ENCODE measurements at places on chromosomes 3 and 15.

- DNase-seq, result no peak
Observed at GRCh38 chr3:172076212-172076611, 36.8 kb downstream of the FNDC3B start.

GRCh38 chr15:37046876-37047614 is 53.3 kb downstream of the MEIS2 start:
- DNase-seq, result no peak

DNA sequence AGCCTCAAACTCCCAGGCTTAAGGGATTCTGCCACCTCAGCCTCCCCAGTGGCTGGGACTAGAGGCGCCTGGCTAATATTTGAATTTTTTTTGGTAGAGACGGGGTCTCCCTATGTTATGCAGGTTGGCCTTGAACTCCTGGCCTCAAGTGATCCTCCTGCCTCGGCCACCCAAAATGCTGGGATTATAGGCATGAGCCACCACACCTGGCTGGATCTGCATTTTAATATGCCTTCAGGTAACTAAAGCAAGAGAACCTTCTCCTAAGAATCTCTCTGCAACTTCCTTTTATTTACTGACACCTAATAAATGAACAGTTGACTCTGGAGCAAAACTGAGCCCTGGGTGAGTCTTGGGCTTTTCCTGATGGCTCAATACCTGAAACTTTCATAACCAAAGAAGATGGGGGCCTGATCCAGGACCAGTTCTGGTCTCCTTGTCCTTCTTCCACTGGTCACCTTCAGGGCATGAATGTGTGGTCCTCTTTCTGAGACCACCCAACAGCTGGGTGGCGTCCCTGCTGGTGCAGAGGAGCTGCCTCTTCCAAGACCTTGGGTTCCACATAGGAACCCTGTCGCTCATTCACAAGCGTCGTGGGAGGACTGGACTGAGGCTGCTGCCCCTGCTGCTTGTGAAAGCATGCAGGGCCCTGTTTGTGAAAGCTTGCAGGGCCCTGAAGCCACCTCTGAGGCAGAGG is 28.2 kb downstream of the CCR9 start:
- no peak for DNase-seq

DNA sequence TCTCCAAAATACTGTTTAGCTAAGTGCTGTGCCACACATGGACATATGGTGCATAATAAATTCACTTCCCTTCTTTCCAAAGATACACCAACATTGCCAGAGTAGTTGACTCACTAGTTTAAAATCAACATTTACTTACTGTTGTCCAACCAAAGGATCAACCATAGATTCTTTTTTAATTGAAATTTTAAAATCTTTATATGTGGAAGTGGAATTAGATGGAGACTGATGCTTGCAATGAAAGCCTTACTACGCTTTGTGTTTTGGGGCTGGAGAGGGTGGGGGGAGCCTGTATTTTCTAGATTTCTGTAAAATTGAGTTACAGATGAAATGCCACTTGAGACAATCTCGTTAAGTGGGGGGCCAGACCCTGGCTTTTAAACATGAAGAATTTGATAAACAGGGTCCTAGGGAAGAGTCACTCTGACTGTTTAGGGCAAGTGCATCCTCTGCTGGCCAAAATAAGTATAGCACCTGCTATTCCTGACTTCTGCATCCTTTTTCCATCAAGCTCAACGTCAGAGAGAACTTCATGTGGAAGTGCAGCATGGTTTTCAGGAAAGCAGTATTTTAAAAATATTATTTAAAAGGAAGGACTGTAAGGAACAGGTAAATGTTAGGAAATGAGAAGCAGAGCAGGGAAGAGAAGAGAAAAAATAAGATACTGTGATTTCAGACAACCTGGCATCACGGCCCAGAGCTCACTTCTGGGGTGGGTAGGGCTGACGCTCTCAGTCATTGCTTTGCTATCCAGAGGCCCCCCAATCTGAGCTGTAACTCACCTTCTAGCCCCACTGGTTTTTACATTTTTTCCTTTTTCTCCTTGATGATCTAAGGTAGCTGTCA is 76.7 kb downstream of the BOC start:
- peak; percentile 56 for DNase-seq

- DNase-seq, result no peak
Observed at GRCh38 chr3:138824114-138824506, 10.6 kb downstream of the PIK3CB start.

- no peak for DNase-seq
Observed at GRCh38 chr3:155555479-155556060, 189.3 kb downstream of the PLCH1 start.

GRCh38 chr3:183698756-183699155 is 1.2 kb downstream of the YEATS2 start:
- no peak for DNase-seq

GRCh38 chr3:131421957-131422498 is 40.5 kb downstream of the NUDT16 start:
- DNase-seq, result no peak

GRCh38 chr3:115052906-115053305 is 94.2 kb downstream of the ZBTB20 start:
- DNase-seq, result no peak

DNA sequence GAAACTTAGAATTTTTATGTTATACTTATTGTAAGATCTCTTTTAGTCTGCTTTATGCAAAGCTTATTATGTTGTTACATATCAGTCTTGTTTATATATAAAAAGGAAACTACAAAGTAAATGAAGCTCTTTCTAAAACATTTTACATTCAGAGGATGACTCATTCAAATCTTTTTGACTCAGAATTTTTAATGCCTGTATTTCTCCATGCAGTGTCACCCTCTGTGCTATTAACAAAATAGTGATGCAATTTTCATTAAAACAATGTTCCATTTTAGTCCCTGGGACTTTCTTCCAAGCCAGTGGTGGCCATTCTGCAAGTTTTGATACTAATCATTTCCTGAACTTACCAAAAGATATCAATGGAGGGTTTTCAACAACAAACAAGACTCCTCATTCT is 216.1 kb downstream of the NAALADL2 start:
- DNase-seq, result no peak

DNA sequence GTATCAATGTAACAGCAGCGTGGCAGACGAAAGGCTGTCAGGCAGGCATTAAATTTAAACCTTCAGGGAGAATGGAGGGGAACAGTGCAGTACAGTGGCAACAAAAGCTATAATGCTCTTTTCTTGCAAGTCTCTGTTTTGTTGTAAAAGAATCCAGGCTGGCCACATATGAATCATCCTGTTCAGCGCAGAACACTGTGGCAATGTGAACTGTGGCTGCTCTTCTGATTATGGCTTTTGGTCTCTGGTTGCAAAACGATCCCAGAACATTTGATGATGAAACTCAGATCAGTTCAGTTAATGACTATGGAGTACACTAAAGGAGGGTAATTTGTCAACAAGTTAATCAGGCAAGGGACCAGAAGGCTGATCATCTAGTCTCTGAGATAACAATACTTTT is 219.7 kb upstream of the SGO1 start:
- no peak for DNase-seq

DNA sequence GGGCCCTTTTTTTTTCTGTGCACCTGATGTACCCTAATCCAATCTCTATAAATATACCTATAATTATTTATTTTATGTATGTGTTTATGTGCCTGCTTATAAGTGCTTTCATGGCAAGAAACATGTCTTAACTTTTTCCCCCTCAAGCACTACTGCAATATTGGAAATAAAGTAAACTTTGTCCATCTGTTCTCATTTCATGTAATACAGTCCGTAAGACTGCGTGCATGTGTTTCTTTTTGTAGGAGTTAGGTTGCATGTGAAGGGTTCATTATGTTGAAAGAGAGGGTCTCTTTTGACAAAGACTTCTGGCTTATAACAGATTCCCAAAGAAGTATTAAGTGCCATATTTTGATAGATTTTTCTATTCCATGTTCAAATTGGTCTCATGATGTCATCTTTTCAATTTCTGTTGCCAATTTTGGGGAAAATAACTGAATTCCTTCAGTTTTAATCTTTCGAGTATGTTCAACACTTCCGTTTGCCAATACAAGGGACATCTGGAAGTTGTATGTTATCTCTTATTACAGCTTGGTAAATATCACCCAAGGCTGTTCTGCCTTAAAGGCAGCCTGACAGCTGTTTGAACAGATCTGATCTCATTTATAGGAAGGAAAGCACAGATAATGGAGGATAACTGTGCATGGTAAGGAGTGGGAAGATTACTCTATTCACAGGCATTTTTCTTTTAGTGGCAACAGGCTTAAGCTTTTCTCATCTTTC is 273.1 kb upstream of the SGO1 start:
- no peak for DNase-seq

DNA sequence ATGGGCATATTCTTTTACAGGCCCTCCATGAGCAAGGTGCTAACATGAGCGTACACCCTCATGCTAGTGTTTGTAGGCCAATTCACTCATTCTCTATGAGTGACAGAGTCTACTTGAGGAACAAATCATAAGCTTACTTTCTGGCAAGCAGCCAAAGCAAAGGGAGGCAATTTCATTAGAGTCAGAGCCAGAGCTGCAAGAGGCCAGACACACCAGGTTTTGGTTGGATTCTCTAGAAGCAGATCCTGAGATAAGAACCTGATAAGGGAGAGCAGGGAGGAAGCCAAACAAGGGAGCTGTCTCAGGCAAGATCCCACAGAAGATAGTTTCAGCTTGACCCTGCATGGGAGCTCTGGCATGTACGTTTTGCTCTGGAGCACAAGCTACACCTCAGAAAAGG is 214.1 kb upstream of the CTNNB1 start:
- DNase-seq, result no peak

DNA sequence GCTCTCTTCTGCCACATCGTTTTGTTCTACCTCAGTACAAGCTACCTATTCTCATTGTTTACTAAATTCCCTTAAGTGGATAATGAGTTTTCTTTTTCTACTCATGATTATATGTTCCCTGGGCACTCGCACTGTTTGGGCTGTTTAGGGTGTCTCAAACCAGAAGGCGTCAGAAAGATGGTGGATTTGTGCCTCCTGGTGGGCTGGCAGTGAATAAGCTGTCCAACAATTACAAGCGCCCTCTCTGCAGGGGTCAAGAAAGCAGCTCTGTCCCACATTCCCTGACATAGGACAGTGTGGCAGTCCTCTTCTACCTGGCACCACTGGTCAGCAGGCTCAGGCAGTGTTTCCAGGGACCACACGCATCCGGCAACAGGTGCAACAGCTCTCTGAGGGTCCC is 173.4 kb upstream of the PPP2R3A start:
- no peak for DNase-seq

GRCh38 chr15:58457466-58457965 is 25.7 kb downstream of the LIPC start:
- no peak for DNase-seq

DNA sequence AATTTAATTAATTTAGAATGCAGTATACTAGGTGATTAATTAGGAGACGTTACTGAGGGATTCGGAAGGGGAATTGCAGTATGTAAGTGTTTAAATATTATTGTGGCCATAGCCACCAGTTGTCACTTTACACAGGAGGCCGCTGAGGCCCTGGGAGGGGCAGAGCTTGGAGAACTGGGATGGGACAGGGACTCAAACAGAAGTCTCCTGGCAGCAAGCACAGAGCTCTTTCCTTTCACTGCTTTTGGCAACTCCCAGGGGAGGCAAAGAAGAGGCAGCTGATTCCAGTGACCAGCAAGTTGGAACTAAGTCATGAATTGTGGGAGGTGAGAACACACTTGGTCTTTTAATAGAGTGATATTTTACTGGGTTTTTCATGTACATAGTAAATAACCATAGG is 248.6 kb downstream of the RPLP1 start:
- no peak for DNase-seq

- no peak for DNase-seq
Observed at GRCh38 chr3:144314946-144315345, 343.3 kb downstream of the DIPK2A start.

DNA sequence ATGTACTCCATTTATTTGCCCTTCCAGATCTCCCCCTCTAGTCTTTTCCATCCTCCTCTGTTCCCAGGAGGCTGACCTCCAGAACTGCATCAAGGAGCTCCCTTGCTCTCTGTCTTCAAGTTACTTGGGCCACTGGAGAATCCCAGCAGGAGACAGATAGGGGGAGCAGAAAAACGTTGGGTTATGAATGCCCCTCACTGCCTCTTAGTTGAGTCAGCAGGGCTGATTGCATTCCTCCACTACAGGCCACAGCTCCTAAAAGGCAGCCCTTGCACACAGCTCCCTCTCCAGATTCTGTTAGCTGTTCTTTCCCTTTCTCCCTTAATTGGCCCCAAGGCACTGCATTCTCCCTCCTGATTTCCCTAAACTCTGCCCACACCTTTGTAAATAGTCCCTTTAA is 12.4 kb upstream of the CEP152 start:
- no peak for DNase-seq

DNA sequence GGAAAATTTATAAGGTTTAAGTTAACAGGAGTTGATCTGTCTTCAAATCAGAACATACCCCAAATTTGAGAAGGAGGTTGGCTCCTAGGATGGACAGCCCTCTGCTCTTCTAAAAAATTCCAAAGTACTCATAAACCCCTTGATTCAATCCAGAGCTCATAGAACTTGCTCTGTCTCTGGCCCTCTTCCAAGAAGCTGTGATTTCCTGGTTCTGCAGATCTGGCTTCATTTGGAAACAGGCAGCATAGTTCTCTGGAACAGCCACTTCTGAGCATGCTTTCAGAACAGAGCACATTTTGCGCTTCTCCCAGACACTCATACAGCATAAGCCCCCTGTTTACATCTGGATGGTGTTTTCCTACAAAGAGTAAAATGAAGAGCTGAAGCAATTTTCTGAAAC is 96.7 kb downstream of the KBTBD8 start:
- no peak for DNase-seq

DNA sequence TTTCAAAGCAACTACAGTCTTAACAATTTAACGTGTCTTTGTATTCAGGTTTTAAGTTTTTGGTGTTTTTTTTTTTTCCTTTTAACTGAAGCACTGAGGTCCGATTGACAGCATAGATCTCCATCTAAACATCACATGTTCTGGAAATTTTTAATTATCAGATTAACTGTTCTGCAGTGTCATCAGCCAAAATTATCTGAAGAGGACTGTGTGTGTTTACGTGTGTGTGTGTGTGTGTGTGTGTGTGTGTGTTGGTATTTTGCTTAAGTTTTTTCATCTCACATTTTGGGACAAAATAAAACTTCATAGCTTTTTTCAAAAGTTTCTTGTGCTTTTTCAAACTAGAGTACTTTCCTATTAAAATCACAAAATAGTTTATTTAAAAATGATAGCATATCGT is 1.8 kb downstream of the PIK3CA start:
- no peak for DNase-seq

- DNase-seq, result no peak
Observed at GRCh38 chr3:72488738-72489035, 359.6 kb downstream of the SHQ1 start.

- no peak for DNase-seq
Observed at GRCh38 chr15:94522125-94522524, 290.8 kb downstream of the MCTP2 start.

DNA sequence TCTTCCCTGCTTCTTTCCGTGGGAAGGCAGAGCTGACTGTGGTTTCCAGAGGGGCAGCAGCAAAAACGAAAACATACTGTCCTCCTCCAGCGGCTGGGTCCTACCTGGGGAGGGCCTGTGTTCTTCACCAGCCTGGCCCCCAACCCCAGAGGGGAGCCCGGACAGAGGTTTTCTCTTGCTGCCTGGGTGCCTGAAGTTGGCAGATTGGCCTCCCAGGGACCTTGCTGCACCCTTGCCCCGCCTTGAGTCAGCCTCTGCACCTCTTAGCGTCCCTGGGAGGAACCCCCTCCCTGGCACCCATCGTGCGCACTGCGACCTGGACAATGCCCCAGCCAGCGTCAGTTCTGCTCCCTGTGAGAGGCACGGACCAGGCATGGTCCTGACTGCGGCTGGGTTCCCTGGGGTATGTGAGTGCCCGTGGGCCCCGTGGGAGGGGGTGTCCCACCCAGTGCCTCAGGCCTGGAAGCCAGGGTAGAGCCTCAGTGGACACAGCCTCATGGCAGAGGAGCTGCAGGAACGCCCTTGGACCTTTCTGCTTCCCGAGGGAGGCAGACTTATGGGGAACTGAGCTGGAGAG is 56.8 kb upstream of the PRR23E start:
- DNase-seq, result no peak

Data from NCI-H1092 (cell line).